Thoracic aorta (tissue), 2 donors: ENCODE measurements at places on chromosomes 5 and 9.
A peak's percentile ranks its signal among the peaks of the same experiment; 100 is the strongest.

GRCh38 chr9:71630377-71630995, 137.8 kb downstream of the CEMIP2 start:
- DNase-seq, result no peak

GRCh38 chr5:7050986-7051385, 337.8 kb downstream of the TENT4A start:
- no peak for DNase-seq

DNA sequence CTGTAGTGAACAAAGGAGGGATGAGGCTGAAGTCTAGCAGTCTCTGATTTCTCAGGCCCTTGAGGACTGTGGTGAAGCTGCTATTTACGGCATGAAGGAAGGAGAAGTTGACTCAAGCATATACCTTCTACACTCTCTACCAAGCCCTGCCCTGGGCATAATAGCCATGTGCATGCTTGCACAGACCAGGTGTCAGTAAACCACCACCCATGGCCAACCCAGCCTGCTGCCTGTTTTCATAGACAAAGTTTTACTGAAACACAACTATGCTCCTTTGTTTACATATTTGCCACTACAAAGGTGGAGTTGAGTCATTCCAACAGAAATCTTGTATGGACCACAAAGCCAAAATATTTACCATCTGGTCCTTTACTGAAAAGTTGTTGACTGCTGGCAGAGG, 126.9 kb downstream of the PAPPA start:
- no peak for DNase-seq

DNA sequence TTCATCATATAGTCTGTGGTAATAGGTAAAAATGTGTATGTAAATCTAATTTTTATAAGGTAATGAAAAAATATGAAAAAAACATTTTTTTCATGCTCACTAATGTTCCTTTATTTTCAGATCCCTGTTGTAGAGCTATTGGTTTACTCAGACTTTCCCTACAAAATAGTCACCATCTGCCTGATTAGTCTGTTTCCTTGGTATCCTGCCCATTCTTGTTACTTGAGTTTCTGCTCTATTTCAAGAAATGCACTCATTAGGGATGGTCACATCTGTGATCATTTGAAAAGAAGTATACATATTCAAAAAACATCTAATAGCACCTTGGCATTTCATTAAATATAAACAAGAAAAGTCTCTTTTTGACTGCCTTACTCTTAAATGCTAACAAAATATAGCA, 21.6 kb upstream of the RASA1 start:
- no peak for DNase-seq

DNA sequence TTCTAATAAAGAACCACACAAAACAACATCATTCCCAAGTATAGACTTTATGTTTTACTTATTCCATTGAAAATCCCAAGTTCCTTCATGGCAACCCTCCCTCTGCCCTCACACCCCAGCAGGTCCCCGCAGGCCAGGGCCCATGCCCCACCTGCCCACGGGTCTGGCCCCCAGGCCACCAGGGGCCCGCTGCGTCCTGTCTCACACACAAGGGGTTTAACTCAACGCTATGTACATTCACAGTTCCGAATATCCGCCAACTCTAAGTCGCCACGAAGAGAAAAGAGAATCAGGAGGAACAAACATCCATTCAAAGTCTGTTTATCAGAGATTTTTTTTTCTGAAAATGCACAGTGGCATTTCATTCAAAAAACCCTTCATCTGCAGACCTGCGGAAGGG, 16.2 kb upstream of the SLC6A3 start:
- DNase-seq, result no peak

DNA sequence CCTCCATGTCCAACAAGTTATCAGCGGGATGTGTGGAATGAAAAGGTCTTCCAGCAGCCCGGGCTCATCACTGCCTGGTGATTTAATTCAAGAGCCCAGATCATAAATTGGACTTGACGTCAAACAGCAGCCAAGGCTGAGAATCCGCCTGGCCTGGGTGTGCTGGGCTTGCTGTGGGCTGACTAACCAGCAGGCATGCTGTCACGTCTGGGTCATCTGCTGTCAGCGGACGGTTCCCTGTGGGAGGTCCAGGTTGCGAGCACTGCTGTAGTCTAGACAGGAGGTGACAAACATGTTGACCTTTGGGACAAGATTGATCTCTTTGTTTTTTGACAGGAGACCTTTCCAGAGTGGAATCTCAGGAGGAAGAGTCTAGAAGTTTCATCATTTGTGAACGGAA, 289.7 kb downstream of the OSTF1 start:
- DNase-seq, result peak; percentile 2

DNA sequence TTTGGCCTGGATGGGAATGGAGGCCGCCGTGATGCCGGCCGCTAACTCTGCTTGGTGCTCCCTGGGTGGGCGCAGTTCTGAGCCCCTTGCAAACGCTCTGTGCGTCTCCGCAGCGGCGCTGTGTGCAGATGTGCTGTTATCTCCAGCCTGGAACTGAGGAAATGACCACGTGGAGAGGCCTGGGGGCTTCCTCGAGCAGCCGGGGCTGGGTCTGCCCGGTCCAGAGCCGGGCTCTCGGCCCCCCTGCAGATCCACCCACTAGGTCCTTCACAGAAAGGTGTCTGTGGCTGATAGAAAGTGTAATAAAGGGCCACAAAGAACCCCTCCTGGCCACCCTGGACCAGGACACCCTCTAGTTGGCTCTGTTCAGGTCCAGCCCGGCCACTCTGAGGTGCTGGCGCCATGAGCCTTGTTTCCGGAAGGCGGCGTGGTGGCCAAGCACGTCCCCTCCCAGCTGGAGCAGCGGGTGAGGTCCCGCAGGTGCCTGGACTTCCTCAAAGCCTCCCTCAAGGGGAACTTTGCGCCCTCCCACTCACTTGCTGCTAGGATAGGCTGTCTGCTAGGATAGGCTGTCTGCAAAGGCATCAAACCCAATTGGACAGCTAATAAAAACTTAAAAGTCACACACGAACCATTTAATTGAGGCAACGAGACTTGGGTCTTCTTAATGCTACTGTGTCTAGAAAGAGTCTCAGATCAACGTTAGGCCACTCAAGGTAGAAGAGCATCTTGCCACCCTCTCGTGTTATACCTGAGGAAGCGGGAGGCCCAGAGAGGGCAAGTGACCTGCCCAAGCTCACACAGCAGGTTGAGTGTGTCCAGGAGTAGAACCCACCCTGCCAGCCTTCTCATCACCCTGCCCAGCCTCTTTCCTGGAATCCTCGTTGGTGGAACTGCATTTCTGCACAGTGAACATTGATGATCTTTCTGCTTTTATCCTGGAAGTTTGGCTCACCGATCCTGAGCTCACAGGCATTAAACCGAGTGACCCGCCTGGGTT, 109.3 kb upstream of the FCN2 start:
- no peak for DNase-seq

DNA sequence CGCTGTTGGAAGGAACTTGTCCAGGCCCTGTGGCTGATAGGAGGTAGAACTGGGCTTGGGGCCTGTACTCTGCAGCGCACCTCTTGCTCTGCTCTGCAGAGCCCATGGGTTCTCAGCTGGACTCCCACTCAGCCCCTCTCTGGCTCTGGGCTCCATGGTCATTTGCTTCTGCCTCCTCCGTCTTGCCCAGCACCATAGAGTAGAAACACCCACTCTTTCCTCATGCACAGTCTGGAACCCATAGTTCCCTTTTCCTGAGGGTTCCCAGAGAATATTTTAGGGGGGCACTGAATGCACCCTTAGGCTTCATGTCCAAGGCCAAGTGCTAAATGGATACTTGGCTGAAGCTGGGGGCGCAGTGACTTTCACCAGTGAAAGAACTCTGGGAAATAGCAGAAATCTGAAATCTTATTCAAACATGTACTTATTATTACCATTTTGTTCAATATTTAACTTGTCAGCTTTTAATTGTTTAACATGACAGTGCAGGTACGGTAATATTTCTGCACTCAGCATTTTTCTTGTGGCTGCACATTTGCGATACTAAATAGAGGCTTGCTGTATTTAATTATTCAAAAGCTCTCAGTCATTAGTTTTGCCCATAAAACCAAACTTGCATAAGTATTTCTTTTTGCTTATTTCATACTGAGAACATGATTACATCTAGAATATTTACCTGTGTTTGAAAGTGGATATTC, 31.5 kb downstream of the GALNT12 start:
- no peak for DNase-seq

DNA sequence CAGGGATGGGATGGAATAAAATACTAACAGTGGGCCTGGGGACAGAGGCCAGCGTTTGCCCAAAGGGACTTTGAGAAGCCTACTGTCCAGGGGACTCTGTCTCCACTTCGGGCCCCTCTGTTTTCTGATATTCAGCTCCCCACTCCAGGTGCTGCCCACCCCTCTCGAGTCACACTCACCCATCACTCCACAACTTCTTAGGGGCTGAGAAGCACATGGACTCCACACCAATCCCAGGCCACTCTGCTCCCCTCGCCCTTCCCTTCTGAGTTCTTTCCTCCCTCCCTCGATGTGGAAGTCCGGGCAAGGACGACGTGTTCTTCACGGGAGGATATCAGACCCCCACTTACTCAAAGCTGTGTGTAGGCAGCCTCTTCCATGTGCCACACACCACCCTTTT, 124.5 kb downstream of the BARX1 start:
- no peak for DNase-seq

DNA sequence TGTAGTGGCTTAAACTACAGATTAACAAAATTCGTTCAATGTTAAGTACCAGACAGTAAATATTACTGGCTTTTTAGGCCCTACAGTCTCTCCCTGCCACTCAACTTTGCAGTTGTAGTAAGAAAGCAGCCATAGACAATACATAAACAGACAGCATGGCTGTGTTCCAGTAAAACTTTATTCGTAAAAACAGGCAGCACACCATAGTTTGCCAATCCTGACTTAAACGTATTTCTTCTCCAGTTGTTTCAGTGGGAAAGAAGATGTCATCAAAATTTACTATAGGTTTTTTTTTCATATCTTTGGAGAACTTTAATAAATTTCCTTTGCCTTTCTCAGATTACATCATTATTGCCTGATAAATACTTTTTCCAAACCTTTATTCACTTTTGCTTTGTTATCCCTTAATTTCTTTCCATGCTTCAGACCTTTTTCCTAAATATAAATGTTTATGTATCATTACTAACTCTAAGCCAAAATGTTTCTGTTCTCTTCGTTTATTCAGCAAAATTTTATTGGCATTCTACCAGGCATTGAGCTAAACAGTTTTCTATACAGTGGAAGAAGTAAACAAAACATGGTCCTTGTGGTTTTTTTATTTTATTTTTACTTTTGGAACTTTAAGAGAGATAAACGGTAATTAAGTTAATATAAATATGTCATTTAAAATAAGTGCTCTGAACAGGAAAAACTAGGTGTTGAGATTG, 64.5 kb downstream of the SLF1 start:
- no peak for DNase-seq

- DNase-seq, result no peak
Measured at GRCh38 chr9:18393340-18394130, 80.4 kb upstream of the ADAMTSL1 start.

DNA sequence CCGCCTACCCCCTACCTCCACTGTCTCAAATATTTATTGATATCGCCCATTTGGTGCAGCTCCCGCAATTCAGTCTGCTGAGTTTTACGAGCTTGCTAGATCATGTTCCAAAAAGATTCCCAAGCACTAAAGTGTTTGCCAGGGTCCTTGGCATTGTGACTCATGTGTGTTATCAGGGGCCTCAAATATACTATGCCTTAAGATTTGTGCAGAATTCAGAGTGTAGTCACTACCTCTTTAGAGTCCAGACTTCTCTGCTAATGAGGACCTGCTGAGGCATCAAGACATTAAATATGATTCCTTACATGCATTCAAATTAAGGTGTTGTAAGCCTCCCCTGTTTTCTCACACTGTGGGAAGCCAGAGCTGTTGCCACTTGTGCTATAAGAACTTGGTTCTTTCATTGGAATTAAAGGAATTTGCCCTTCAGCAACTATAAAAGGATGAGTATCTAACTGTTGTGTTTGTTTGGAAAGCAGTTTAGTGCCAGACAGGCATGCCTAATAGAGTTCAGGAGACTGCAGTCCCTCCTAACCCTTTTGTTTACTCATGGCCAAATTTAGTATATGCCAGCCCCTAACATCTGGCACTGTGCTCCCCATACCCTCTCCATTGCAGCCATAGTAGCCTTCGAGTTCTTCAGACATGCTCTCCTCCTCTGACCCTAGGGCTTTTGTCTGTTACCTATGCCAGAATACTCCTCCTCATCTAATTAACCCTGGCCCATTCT, 316.4 kb downstream of the NR3C1 start:
- no peak for DNase-seq
